ENCODE measurements at places on chromosomes 2 and 18.

- no peak for DNase-seq
Observed at GRCh38 chr2:227655454-227655853, 11.2 kb upstream of the SCYGR5 start.

DNA sequence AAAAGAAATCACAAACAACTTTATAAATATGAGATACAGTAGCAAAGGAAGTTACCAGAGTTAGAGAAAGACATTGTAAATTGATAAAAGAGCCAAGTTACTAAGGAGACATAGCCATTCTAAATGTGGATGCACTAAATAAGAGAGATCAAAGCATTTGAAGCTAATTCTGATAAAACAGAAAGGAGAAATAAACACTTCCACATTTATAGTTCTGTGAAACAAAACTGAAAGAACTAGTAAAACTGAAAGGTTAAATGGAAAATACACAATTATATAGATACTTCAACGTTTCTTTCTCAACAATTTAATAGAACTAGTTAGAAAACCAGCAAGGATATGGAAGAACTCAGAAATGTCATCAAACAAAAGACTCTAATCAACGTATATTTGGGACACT is 309.0 kb upstream of the CDH2 start:
- DNase-seq = no peak

- DNase-seq = no peak
Observed at GRCh38 chr18:23627321-23627720, 35.4 kb downstream of the ANKRD29 start.

DNA sequence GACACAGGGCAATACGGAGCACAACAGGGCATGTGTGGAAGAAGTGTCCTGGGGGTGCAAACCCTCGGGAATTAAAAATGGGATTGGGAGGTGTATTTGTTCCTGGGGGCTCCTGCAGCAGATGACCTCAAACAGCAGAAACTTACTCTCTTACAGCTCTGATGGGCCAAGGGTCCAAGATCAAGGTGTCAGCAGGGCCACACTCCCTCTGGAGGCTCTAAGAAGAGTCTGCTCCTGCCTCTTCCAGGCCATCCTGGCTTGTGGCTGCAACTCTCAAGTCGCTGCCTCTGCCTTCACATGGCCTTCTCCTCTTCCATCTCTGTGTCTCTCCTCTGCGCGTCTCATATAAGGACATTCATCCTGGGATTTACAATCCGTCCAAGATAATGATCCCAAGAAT is 12.4 kb upstream of the SPATA3 start:
- no peak for DNase-seq

DNA sequence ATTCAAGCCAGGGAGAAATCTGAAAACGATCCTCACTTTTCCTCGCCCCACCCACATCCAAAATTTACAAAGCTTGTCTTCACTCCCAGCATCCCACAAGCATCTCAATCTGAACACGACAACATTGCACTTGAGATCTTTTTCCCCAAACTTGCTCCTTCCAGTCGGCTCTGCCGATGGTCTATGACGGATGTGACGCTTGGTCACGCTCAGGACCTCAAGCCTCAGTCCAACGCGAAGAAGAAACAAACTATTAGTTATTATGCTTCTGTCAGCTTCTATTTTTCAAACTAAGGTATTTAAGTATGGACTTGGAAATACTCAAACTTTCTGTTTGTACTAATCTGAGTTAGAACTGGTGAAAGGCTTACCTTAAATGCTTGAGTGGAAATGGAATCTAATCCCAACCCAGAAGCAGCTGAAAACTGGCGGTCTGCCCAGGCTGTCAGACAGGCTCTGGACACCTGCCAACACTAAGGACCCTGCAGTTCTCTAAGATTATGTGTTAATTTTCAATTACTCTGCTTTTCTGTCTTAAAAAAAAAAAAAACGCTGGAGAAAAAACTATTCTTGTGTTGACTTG is 132.1 kb upstream of the DNMT3A start:
- DNase-seq = no peak

- no peak for DNase-seq
Observed at GRCh38 chr2:85748985-85749875, 4.6 kb upstream of the ATOH8 start.

- no peak for DNase-seq
Observed at GRCh38 chr2:31835450-31835849, 175.4 kb downstream of the MEMO1 start.

GRCh38 chr2:74031221-74031620 is 46.5 kb downstream of the TET3 start:
- DNase-seq = no peak

DNA sequence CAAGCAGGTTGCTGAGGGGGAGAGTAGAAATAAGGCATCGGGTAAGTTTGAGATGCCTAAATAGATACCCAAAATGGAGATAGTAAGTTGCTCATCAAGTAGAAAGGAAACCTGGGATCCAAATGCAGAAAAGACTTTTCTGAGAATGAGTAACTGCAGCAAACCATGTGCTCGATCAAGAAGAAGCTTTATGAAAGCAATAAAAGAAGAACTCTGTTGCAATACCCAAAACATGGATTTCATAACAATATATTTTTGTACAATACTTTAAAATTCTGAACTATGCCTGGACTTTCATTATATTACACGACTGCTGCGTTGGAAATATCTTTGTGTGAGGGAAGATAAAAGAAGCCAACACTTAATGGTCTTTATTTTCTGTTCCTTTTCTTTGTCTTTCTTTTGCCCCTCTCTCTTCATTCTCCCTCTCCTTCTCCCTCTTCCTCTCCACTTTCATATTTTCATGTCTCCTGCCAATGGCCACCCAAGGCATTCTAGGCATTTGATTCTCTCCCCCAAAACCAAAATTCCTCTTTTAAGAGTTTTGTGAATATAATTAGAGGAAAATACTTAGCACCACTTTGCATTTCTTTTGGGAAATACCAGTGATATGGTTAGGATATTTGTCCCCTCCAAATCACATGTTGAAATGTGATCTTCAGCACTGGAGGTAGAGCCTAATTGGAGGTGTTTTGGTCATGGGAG is 257.6 kb downstream of the MREG start:
- no peak for DNase-seq

DNA sequence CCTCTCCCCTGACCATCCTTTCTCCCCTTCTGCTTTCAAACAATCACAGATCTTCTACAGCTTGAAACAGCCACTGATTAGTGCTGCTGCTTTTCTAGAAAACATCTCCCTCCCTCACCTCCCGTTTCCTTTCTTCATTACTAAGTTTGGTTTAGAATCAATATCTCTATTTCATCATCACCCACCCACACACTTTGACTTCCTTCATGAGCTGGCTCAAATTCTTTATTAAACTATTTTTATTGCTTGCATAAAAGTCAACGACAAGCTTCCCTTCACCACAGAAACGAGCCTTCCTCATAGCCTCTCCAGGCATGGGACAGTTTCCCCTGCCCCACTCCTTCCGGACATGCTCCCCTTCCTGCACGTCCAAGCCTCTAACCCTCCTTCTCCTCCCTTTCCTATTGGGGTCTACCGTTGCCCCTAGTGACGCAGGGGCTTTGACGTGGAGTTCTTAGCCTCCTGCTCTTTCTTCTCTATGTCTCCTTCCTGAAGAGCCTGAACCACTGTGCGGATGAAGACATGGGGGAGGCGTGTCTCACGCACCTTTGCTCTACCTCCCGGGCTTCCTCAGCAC is 172.0 kb downstream of the AFF3 start:
- no peak for DNase-seq

DNA sequence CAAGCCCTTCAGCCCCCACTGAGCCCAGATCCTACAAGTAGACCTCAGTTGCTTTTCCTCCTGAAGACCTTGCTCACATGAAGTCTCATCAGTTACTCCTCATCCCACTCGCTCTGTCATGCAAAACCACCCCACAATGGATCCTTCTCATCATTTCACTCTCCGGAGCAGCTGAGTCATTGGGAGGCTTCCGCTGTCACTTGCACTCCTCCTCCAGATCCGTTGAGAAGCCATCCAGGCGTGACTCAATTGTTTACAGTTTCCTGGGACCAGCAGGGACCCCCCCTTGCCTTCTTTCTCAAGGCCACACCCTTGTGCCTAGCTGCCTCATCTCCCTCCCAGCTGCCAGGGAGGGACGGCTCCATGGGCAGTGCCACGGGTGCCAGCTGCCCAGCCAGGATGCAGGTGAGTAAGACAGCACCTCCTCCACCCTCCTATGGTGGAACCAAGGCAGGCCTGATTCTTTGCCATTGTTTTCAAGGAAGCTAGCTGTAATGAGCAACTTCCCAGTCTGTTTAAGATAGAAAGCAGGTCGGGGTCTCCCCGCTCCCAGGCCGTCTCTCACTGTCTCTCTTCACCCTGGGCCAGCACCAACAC is 16.3 kb downstream of the GPR55 start:
- no peak for DNase-seq
